ENCODE measurements at places on chromosomes 11 and 22. TPM values are rescaled to one million over a fixed set of nuclear protein-coding genes. Genes with fewer than 3 reads are reported as not detected.

Gene MMP12
- 0.76 TPM for total RNA-seq

Gene KCNQ1
- not detected for total RNA-seq

Gene UPB1
- not detected for total RNA-seq

- peak overlapping the region; percentile 47 for H3K27ac ChIP-seq
- H3K36me3 ChIP-seq, result no peaks in the 10 kb centered on the region
- peak overlapping the region; percentile 95 for H3K4me3 ChIP-seq
- DNase-seq, result peak; percentile 82
- no peaks in the 10 kb centered on the region for H3K27me3 ChIP-seq
- H3K4me1 ChIP-seq, result peaks cover 32% of the 10 kb centered on the region
Observed at GRCh38 chr22:20205964-20206708, 55.3 kb upstream of the CCDC188 start.

DNA sequence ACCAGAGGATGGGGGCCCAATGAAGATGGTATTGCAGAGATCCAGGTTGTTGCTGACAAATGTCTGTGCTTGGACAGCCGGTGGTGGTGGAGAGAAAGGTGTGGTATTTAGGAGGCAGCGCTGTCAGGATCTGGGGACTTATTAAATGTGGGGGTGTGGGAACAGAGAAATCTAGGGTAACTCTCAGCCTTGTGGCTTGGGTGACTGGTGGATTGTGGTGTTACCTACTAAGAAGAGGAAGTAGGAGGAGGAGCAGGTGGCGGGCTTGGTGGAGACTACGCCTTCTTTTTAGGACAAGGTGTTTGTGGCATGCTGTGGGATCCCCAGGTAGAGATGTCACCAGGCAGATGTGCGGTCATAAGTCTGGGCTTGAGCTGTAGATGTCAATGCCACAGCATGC lies 144.0 kb downstream of the GRIK4 start:
- H3K27ac ChIP-seq, result no peak overlapping the region
- H3K27me3 ChIP-seq, result peaks cover 14% of the 10 kb centered on the region

DNA sequence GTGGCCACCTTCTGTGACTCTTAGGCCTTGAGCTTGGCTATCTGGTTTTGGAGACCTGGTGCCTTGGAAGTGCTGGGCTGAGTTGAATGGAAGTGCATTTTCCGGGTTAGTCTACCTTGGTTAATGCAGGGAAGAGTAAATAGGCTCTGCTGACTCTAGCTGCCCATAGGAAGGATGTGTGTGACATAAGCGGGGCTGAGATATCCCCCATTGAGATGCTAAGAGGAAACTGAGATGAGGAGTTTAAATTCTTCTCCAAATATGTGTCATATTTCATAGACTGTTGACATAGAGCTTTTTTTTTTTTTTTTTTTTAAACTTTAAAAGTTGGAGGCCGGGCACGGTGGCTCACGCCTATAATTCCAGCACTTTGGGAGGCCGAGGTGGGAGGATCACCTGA lies 30.8 kb downstream of the ZNRF3 start:
- H3K27me3 ChIP-seq, result no peaks in the 10 kb centered on the region
- H3K36me3 ChIP-seq, result no peaks in the 10 kb centered on the region

DNA sequence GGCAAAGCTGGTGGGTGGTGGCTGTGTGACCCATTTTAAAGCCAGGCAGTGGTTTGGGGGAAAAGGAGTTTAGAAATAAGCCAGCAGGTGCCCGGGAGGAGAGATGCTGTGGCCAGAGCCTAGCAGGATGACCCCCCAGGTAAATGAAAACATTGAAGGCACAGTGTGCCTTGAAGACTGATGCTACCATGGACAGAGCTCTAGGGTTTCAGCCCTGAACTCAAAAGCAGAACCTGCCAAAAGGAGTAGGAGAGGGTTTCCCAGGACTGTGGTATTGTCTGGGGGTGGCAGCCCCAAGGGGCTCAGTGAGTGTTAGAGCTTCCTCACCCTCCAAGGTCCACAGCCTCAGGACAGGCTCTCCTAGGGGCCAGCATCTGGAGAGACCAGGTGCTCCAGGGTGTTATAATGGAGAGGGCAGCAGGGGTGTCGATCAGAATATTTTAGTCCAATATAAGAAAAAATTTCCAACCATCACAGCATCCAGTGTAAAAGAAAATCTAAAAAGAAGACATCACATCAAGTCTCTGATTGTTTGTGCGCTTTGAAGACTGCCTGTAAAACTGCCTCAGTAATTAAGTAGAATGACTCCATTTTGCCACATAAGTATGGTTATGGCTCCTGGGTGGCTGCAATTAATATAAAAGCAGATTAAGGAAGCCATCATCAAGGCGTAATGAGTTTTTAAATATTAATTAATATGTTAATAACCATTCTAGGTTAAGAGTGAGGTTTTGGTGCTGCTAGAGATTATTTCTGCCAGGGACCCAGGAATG lies 88.6 kb upstream of the LMO1 start:
- DNase-seq, result peak; percentile 16
- no peaks in the 10 kb centered on the region for H3K36me3 ChIP-seq
- no peak overlapping the region for H3K4me3 ChIP-seq
- no peaks in the 10 kb centered on the region for H3K4me1 ChIP-seq

GRCh38 chr11:64331569-64332371 lies 8.2 kb upstream of the CCDC88B start:
- peak; percentile 98 for DNase-seq
- H3K27ac ChIP-seq, result no peak overlapping the region
- no peaks in the 10 kb centered on the region for H3K27me3 ChIP-seq
- peaks cover 9% of the 10 kb centered on the region for H3K4me1 ChIP-seq
- H3K36me3 ChIP-seq, result no peaks in the 10 kb centered on the region

DNA sequence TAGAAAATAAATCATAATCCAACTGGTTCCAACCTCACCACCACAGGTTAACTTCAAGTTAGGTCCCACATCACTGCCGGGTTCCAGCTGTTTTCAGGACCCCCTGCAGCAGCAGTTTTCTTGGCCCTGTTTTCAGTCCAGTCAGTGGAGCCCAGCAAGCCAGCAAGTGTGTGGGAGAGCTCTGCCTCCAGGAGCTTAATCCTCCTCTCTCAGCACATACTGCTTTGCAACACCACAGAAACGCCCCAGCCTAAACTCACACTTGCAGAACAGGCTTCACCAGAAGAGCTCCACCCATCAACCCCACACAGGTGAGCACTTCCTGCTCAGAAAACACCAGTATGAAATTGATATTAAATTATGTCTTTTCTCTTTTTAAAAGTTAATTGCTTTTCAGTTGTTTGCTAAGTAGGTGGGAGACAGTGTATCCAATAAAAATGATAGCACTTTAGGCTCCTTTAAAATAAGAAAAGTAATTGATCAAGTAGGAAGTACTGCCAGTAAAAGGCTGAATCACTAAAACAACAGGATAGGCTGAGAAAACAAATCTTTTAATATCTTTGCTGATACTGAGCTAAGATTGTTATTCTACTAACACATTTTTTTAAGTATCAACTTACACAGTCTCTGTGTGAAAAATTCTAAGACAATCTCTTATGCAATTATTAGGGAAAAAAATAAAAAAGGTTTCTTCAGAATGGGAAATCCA lies 81.5 kb upstream of the TP53AIP1 start:
- no peaks in the 10 kb centered on the region for H3K4me1 ChIP-seq
- H3K36me3 ChIP-seq, result no peaks in the 10 kb centered on the region
- no peaks in the 10 kb centered on the region for H3K27me3 ChIP-seq
- no peak for DNase-seq
- H3K4me3 ChIP-seq, result no peak overlapping the region
- H3K27ac ChIP-seq, result no peak overlapping the region
